LNCaP clone FGC (cell line): ENCODE measurements at places on chromosomes 3 and 15.

DNA sequence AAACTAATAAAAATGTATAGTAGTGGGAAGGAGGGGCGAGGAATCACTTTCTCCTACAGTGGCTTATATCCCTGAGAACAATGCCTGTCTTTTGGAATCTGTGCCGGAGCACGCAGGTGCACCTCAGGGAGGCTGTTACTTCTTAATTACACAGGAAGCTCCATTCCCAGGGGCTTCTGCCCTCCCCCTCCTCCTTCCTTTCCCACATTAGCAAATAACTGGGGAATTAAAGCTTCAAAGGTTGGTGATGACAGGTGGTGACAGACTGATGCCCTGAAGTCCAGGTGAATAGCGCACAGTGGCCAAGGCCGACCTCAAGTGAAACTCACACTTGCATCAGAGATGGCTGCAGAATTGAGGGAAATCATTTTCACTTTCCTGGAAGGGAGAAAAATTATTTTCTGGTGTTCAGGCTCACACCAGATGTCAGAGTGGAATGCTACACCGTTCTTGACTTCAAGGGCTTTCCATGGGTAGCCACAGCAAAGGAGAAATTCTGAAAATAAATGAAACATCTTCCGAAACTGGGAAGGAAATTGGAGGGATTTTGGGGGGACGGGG, 3.7 kb downstream of the GRAMD2A start:
- DNase-seq: no peak

DNA sequence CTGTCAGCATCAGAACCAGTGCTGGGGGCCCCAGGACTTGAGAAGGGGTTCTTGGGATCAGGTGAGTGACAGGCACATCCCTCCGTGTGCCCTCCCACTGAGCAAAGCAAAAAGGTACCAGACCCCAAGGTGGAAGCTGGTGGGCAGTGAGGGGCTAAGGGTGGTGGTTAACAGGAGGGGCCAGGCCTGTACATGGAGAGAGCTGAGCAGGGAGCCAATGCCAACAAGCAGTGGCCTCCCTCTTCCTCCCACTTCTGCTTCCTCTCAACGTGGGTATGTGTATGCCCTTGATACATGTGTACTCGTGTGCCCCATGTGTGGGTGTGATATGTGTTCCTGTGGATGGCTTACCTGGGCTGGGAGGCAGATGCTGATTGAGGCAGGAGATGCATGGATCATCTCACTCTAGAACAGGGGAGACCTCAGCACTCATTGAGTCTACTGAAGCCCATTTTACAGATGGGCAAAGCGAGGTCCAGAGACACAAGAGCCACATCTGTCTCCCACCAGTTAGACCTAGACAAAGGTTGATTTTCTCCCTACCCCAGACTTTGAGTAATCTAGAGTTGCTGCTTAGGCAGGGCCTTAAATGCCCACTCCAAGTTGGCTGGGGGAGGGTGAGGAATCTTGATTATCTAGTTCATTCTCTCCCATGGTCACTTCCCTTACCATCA, 945 bp downstream of the VIPR1 start:
- DNase-seq: no peak

- no peak for DNase-seq
Measured at GRCh38 chr15:68207176-68207935, 2.2 kb upstream of the CALML4 start.

DNA sequence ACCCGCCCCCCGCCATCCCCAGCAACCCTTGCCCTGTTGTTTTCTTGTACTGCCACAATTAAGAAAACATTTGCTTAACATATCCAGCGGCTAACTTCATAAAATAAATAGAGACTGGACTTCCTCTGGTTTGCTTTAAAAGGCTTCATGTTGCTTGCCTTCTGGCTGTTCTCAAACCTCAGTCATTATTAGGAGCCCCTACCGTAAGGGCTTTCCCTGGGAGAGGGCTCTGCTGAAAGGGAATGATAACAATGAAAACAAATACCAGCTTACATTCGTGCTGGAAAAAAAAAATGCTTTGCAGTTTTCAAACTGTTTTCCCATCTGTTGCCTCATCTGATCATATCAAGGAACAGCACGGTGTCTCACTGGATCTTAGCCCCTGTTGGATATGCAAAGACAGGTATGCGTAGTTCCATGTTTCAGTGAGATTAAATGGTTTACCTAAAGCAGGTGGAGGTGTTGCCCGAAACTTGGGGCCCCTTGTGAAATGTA, 77.2 kb upstream of the VGLL4 start:
- DNase-seq: no peak

GRCh38 chr15:50219820-50220219, 37.8 kb downstream of the SLC27A2 start:
- DNase-seq: no peak

GRCh38 chr3:128800241-128801187, 74.5 kb downstream of the RAB7A start:
- no peak for DNase-seq

DNA sequence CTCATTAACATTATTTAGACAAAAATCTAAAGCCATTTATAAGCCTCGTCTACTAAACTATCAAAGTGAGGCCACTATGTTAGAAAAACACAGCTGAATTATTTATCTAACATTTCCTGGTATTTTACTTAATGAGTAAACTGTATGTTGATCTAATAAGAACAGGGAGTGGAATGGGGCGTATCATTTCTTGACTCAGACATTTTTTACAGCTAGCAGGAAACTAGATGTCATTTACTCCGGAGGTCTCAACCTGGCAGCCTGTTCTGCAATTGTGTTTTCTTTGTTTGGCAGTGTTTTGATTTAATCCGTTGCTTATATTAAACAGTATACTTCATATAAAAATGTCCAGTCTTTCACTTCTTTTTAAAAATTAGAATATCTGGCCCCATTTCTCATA, 79.1 kb upstream of the ABI3BP start:
- peak; percentile 21 for DNase-seq

DNA sequence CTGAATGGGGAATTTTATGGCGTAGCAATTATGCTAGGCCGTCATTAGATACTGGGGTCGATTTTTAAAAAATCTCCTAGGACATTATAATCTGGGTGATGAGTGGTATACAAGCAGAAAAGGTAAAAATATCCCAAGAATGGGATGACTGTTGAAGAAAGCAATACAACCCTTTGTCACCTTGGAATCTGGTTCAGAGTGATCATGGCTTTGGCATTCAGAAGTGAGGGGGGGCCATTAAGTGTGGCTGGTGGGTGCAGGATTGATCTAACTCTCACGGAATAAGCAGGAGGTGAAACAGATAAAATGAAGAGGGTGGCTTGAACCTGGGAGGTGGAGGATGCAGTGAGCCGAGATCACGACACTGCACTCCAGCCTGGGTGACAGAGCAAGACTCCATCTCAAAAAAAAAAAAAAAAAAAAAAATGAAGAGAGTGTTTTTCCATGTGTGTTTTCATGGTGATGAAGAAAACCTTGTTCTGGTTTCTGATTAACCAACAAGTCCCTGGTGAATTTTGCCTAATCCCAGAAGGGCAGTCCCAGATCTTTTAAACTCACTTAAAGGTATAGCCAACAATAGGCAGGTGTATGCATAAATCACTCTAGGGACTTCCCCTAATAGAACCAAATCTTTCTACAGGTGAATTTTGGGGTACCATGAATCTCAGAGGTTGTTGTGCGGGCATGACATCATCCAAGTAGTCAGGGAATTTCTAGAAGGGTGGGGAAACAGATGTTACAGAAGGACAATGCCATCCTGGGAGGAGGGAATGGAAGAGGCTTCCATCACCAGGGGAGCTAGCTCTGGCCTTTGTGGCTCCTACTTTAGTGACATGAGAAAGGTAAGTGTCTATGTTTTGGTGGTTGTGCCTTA, 3.1 kb upstream of the RAD54L2 start:
- no peak for DNase-seq

DNA sequence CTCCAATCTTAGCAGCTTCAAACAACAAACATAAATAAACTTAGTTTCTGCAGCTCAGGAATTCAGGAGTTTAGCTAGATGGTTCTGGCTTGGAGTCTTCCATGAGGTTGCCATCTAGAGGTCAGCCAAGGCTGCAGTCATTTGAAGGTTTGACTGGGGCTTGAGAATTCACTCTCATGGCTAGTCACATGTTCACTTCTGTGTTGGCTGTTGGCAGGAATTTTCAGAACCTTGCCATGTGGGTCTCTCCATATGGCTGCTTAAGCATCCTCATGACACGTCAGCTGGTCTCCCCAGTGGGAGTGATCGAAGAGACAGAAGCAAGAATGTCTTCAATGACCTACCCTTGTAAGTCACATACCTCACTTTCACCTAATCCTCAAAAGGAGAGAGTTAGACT, 269.2 kb upstream of the CNTN3 start:
- DNase-seq: no peak

GRCh38 chr3:51796854-51797253, 17.8 kb upstream of the IQCF6 start:
- no peak for DNase-seq

GRCh38 chr3:129226374-129226773, 23.0 kb upstream of the COPG1 start:
- DNase-seq: peak; percentile 97

GRCh38 chr3:15064299-15064834, 748 bp downstream of the MRPS25 start:
- DNase-seq: no peak

- no peak for DNase-seq
Measured at GRCh38 chr3:48344867-48345507, 11.5 kb upstream of the SPINK8 start.

GRCh38 chr3:153163393-153163724, 1.3 kb downstream of the RAP2B start:
- no peak for DNase-seq

DNA sequence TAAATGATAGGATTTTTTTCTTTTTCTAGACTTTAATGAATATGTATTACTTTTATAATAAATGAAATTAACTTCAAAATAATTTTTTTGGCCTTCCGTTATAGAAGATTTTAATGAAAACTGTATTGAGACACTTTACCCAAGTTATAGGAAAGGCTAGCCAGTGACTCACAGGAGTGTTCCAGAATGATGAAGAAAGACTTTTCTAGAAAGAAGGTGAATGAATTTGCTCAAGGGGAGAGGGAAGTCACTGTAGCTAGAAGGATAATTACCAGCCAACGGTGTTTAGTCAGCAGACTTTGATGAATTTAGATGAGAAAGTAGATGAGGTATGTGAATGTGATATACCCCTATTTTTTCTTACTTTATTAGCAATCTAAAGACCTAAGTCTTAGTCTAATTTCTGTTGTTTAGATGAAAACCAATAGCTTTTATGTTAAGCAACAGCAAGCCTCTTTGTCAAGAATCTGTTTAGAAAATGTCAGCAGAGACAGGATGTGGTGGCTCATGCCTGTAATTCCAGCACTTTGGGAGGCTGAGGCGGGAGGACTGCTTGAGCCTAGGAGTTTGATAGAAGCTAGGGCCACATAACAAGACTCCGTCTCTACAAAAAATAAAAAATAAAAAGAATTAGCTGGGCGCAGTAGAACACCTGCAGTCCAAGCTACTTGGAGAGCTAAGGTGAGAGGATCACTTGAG, 3.2 kb downstream of the ALAS1 start:
- DNase-seq: no peak

DNA sequence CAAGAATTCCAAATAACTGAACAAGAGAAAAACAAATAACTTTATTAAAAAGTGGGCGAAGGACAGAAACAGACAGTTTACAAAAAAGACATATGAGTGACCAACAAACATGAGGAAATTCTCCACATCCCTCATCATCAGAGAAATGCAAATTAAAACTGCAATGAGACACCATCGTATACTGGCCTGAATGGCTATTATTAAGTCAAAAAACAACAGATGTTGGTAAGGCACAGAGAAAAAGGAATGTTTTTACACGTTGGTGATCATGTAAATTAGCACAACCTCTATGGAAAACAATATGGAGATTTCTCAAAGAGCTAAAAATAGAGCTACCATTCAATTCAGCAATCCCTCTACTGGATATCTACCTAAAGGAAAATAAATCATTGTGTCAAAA, 1260.4 kb upstream of the ALCAM start:
- no peak for DNase-seq

DNA sequence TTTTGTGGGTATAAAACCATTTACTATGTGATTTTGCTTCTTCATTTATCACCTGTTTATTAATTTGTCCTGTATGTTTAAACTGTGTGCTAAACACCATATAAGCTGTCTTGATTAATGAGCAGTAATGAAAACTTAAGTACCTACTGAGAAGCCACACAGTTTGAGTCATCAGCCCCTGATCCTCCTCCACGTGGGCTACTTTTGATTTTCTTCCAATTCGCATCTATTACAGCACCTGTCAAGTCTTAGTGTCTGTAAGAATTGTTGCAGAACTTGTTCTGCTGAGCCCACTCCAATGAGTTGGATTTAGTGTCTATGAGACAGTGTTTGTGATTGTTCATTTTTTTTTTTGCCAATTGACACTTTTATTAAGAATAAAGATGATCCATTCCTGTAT, 16.8 kb downstream of the EPHA6 start:
- DNase-seq: no peak

DNA sequence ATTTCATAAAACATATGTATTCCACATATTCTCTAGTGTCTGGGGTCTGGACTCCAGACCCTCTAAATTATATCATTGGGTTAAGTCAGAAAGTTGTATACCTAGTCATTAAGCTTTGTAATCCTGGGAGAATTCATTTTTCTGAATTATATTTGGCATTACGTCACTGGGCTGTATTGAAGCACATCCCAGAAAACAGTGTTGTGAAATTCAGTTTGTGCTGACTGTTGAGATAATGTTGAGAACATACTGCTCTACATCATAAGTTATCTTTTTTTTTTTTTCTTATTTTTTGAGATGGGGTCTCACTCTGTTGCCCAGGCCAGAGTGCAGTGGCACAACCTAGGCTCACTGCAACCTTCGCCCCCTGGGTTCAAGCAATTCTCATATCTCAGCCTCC, 153.1 kb upstream of the STT3B start:
- DNase-seq: no peak

DNA sequence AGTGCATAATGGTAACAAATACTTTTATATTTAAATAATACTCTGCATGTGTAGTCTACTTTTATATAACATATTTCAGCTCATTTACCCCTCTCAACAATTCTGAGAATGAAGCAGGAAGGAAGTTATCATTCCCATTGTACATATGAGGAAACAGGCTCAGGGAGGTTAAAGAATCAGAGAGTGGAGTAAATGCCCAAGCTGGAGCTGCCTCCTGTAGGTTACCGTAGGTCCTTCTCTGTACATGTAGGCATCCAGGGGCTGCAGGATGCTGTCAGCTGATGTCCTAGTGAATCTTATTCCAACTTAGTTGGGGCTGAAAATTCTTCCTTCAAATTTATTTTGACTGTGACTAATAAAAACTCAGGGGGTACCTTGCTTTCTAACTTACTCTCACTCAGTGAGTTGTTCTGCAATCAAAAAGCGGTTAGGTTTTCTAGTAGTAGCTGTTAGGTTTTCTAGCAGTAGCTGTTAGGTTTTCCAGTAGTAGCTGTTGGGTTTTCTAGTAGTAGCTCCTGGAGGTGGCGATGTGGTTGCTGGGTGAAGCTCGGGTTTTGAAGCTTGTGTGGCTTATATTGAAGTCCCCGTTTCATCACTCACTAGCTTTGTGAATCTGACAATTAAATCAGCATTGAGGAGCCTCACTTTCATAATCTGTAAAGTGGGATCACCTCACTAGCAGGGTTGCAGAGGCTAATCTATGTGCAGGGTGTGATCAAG, 357.0 kb downstream of the NR2F2 start:
- DNase-seq: no peak

- no peak for DNase-seq
Measured at GRCh38 chr3:132773071-132773619, 50.9 kb upstream of the NPHP3 start.

- DNase-seq: no peak
Measured at GRCh38 chr15:78938658-78939488, 6.0 kb downstream of the CTSH start.

- no peak for DNase-seq
Measured at GRCh38 chr15:101023501-101024072, 104.4 kb downstream of the LRRK1 start.

GRCh38 chr3:81554801-81555200, 206.6 kb downstream of the GBE1 start:
- no peak for DNase-seq
